ENCODE measurements at places on chromosomes 4 and X. TPM values are rescaled to one million over a fixed set of nuclear protein-coding genes. Genes with fewer than 3 reads are reported as not detected.

GRCh38 chr4:78687818-78688217 is 88.3 kb upstream of the BMP2K start:
- DNase-seq, result no peak

DNA sequence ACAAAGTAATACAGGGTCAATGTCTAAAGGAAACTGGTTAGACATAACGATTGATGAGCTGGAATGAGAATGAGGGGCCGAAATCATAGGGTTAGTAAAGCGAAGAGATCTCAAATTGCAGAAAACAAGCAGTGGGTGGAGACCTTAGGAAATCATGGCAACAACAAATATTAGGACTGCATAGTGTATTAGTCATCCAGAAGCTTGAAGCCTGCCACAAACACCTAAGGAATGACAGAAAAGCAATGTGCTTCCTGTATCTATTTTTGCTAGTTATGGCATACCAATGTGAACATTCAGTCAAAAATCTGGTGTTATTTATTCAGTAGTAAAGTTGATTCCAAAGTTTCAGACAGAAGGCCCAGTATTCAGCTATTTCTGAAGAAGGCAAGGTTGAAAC is 410.9 kb upstream of the CT83 start:
- DNase-seq, result no peak

DNA sequence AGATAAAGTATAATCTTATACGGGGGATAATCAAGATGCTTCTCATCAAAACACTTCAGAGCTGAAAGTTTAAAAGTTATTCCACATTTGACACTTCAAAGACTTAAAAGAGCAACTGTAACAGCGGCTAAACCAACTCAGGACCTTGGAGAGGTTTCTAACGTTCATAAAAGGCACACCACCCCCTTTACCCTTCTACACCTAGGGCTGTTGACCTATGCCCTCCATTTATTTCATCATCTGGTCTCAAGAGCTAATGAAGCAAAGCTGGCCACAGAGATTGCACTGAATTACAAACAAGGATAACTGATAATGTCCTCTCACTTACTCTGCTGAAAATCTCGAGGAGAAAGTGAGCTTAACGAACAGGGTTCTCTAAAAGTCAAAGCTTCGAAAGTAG is 1.1 kb upstream of the RPS6KA6 start:
- DNase-seq, result no peak

- DNase-seq, result no peak
Measured at GRCh38 chrX:38271154-38271716, 50.6 kb upstream of the SRPX start.

DNA sequence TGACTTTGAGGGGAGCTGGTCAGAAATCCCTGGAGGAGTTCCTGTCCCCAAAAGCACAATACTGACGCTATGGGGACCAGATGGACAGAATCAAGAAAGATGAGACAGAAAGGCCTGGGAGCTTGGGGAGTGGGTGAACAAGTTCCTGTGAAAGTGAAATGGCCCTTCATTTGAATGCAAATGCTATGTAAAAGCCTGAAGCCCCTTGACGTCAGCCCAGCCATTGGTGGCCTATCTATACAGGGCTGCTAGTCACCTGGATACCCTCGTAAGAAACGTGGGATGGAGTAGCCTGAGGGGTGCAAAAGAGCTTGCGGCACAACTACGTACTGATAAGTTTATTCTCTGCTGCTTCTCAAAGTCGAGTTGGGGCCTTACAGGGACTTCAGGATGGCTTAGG is at the start of gene CDX4:
CDX4 (plus strand) TSS at position 223 of the 400 bp plus-strand sequence. CDS start 201 bp downstream, outside the sequence.
- DNase-seq, result no peak

GRCh38 chrX:138847930-138848329 is 136.4 kb upstream of the FGF13 start:
- no peak for DNase-seq

DNA sequence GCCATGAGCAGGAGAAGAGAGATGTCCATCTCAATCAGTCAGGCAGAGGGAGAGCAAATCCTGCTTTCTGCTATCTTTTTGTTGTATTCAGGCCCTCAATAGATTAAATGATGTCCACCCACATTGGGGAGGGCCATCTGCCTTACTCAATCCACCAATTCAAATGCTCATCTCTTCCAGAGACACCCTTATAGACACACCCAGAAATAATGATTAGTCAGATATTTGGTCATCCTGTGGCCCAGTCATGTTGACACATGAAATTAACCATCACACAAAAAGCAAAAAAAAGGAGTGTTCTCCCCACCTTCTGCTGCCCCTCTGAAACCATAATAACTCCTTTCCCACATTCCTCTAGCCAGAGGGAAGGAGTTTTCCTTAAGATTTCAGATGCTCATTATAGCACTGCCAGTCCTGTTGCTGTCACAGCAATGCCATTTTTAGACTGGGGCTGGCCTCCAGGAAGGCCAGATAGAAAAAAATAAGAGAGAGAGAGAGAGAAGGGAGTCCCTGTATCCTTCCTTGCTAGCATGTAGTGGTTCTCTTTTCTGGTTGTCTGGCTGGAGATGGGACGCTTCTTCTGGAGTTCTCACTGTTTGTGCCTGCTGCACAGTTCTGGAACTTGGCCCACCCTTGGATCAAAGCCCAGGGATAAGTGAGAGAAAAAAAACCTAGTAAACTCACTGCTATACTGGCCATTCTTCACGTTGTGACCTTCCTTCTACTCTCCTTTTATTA is 177.7 kb downstream of the RBM46 start:
- DNase-seq, result no peak

DNA sequence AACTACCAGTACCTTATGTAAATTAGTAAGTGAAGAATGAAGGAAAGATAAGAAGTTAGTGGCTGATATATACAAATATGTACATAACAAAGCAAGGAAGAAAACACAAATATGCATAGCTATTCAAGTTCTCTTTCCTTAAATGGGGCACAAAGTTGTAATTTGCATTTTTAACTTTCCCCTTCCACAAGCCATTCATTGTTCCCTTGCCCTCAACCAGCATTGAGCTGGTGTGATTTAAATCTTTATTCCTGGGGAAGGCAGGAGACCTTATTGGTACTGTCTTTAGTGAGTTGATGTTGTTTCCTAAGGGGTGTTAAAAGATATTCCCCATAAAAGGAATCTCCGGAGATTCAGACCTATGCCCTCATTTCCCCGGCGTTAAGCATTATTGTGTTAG is 735.3 kb downstream of the PCDH18 start:
- DNase-seq, result no peak

- no peak for DNase-seq
Measured at GRCh38 chrX:151984902-151985301, 10.4 kb upstream of the GABRE start.

GRCh38 chrX:48938721-48939425 is 18.5 kb downstream of the OTUD5 start:
- DNase-seq, result peak; percentile 90

GRCh38 chrX:44989995-44990770 is 117.2 kb downstream of the KDM6A start:
- no peak for DNase-seq

GRCh38 chr4:83504996-83505395 is 20.1 kb upstream of the ABRAXAS1 start:
- no peak for DNase-seq

Gene GAGE2A
- not detected for total RNA-seq

Gene ADGRL3
- total RNA-seq, result not detected

Gene CAMK2D
- 55.9 TPM for total RNA-seq

Gene ATOH1
- total RNA-seq, result not detected

Gene GPM6B
- total RNA-seq, result not detected

- DNase-seq, result no peak
Measured at GRCh38 chr4:139458999-139459398, 5.1 kb downstream of the RAB33B start.

GRCh38 chrX:8755116-8755515 is 23.2 kb upstream of the ANOS1 start:
- no peak for DNase-seq

Gene GAGE13
- total RNA-seq, result not detected

DNA sequence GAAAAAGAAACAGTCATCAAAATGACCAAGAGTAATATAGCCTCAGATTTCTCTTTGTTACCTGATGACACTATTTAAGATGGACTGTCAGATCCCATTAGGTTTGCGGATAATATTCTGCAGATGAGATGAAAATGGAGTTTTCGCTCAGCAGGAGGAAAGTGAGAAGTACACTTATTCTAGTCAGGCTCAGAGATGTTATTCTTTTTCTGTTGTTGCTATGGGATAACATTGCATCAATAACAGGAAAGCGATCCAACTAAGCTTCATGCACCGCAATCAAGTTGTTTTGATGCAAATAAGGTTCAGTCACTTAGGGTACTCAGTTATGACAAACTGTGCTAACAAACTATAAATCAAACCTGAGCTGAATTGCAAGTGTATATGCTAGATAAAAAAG is 415.0 kb downstream of the CCSER1 start:
- no peak for DNase-seq

GRCh38 chr4:155248002-155248896 is 39.8 kb downstream of the NPY2R start:
- no peak for DNase-seq

Gene TCP11X2
- total RNA-seq, result not detected

Gene NWD2
- not detected for total RNA-seq

DNA sequence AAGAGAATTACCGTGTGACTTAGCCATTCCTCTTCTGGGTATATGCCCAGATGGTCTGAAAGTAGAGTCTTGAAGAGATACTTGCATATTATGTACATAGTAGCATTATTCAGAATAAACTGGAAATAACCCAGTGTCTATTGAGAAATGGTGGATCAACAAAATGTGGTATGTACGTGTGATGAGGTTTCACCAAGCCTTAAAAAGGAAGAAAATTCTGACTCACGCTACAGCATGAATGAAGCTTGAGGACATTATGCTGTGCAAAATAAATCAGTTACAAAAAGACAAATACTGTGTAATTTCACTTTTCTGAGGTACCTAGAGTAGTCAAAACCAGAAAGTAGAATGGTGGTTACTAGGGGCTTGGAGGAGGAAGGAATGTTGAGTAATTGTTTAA is 37.3 kb downstream of the GBA3 start:
- no peak for DNase-seq

- no peak for DNase-seq
Measured at GRCh38 chrX:113059714-113060113, 219.1 kb upstream of the AMOT start.

Gene CORIN
- 0.25 TPM for total RNA-seq

Gene MAMLD1
- total RNA-seq, result 1.8 TPM

Gene BEX2
- total RNA-seq, result 15.9 TPM

- DNase-seq, result peak; percentile 25
Measured at GRCh38 chrX:1165535-1166196, 46.8 kb downstream of the CRLF2 start.

GRCh38 chrX:104135677-104136076 is 21.1 kb downstream of the SLC25A53 start:
- DNase-seq, result no peak

Gene TXK
- 0.79 TPM for total RNA-seq

- DNase-seq, result no peak
Measured at GRCh38 chrX:97846228-97846627, 962.5 kb downstream of the RPA4 start.

Gene OPRPN
- total RNA-seq, result not detected

Gene SCFD2
- total RNA-seq, result 20.9 TPM

GRCh38 chr4:180285796-180286195 is 1957.4 kb upstream of the TENM3 start:
- DNase-seq, result no peak

DNA sequence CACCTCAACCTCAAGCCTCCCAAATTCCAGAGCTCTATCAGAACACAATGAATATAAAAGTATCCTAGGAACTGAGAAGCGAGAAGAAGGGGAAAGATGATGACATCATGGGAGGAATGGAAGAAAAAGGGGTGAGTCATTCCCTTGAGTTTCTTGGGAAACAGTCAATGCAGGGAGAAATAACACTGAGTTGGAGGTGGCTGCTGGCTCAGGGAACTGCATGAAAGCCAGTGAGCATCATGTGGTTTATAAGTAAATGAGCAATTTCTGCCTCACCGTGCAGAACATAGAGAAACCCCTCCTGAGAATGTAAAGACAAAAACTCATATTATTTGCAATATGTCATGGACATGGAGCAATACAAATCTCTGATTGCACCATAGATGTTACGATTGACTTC is 73.3 kb downstream of the SHOX start:
- no peak for DNase-seq

GRCh38 chr4:171473155-171473554 is 340.0 kb upstream of the GALNTL6 start:
- DNase-seq, result no peak
